ENCODE measurements at places on chromosomes 5 and 9.

DNA sequence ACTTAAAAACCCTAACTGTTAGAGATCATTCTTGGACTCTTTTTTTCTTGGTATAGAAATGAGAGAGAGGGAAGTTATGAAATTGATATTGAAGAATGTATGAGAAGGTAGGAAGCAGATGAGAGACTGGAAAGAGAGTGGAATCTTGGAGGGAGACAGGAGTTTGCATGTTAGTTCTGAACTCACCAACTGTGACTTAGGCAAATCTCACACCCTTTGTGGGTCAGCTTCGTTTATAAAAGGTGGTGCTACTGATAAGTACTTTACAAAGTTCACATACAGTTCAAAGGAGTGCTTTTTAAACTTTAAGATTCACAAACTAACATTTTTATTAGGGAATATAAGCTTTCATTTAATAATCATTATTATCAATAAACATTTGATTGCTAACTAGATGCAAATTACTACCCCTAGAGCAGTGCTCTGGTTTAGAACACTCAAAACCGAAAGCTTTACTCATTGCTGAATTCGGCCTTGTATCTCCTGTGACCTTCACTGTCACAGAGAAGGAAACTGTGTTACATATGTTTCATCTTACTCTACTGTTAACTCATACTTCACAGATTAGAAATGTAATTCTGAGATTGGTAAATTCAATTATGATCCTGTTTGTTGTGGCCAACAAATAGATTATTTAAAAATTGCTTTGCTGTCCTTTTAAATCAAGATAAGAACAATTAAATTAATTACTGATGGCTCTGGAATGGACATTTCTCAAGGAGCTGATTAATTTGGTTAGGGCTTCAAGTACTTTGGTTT lies 143.2 kb downstream of the RMI1 start:
- H3K27me3 ChIP-seq: peaks cover 4% of the 10 kb centered on the region
- no peak for DNase-seq
- H3K4me3 ChIP-seq: no peak overlapping the region
- H3K36me3 ChIP-seq: no peaks in the 10 kb centered on the region

DNA sequence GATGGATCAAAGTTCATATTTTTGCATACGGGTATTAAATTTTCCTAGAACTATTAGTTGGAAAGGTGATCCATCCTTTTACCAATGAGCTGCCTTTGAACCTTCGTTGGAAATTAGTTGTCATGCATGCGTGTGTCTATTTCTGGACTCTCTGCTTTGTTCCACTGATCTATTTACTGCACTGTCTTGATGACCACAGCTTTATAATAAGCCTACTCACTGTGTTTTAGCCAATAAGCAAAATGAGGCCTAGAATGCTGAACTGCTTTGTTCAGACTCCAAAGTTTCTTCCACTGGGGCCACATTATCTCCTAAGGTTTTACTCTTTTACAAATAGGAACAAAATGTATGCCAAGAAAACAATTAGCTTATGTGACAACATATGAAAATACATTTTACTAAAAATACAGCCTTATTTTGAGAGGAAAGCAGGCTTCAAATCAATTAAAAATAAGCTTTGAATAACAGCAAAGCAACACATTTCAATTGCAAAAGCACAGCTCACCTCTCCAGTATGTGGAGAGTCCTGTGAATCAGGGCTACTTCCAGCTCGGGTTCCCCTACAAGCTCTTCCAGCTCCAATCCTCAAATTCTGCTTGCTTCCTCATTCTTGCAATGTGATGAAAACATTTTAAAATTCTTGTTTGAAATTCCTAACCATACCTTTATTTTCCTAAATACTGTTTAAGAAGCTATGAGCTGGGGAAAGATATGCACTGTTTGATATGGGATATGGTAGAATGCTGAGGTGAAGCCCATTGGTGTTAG lies 72.0 kb downstream of the RETREG1 start:
- H3K4me3 ChIP-seq: no peak overlapping the region
- H3K27me3 ChIP-seq: no peaks in the 10 kb centered on the region
- H3K27ac ChIP-seq: no peak overlapping the region
- H3K4me1 ChIP-seq: peaks cover 15% of the 10 kb centered on the region
- DNase-seq: no peak

DNA sequence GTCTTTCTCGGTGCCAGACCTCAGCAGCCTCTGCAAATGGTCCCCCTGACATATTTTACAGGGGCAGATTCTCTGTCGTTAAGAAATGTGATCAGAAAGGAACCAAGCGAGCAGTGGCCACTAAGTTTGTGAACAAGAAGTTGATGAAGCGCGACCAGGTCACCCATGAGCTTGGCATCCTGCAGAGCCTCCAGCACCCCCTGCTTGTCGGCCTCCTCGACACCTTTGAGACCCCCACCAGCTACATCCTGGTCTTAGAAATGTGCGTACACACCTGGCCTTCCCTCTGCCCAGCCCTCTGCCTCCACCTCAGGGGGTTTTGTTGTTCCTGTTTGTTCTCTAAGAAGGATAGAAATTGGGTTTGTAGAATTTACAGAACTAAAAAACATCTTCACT lies 77.3 kb upstream of the OTULINL start:
- no peak overlapping the region for H3K27ac ChIP-seq
- H3K36me3 ChIP-seq: no peaks in the 10 kb centered on the region
- no peak for DNase-seq

DNA sequence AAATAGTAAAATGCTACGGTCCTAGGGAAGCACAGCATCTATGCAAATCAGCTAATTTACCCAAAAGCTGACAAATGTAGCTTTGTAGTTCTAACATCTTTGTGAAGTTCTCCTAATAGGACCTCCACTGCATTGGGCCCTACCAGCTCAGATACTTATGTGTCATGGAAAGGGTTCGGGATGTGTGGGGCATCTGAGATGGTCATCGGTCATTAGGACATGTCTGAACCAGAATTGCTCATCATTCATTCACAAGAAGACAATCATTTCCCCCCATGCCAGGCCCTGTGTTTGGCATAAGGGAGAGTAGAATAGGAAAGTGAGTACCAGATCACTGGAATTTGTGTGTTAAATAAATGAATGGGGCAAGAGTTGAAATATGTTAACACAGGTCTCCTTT lies 35.7 kb downstream of the PWWP2A start:
- no peaks in the 10 kb centered on the region for H3K36me3 ChIP-seq
- H3K27me3 ChIP-seq: no peaks in the 10 kb centered on the region
- DNase-seq: no peak
- no peak overlapping the region for H3K4me3 ChIP-seq
- H3K4me1 ChIP-seq: no peaks in the 10 kb centered on the region
- no peak overlapping the region for H3K27ac ChIP-seq

DNA sequence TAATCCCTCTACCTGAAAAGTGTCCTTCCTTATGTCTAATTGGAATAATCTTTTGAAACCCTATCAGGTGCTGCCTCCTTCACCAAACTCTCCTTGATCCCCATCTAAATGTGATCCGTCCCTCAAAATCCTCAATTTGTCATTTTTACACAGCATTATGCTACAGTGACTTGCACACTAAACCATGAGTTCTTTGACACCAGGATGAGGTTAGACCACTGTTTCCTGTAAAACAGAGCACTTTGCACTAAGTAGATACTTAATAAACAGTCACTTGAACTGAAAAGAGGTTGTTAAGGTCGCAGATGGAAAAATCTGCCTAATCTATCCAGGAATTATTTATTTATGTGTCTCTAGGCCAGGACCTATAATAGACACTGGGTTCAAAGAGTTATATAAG lies 44.2 kb upstream of the TLX3 start:
- H3K4me3 ChIP-seq: no peak overlapping the region
- H3K27ac ChIP-seq: peak overlapping the region; percentile 6
- peaks cover 7% of the 10 kb centered on the region for H3K4me1 ChIP-seq
- no peak for DNase-seq

- H3K27me3 ChIP-seq: no peaks in the 10 kb centered on the region
- DNase-seq: peak; percentile 28
- no peaks in the 10 kb centered on the region for H3K4me1 ChIP-seq
These were observed 166.7 kb downstream of the GAPVD1 start for GRCh38 chr9:125428060-125428901.

GRCh38 chr9:3181049-3181953 lies 337.4 kb upstream of the PUM3 start:
- peaks cover 50% of the 10 kb centered on the region for H3K27me3 ChIP-seq
- no peaks in the 10 kb centered on the region for H3K4me1 ChIP-seq
- H3K36me3 ChIP-seq: no peaks in the 10 kb centered on the region

- DNase-seq: peak; percentile 32
- H3K27ac ChIP-seq: peak overlapping the region; percentile 15
- H3K4me3 ChIP-seq: no peak overlapping the region
- H3K36me3 ChIP-seq: peaks cover 34% of the 10 kb centered on the region
These were observed 33.9 kb downstream of the DOCK2 start for GRCh38 chr5:169670769-169671525.

- H3K4me3 ChIP-seq: no peak overlapping the region
- no peak overlapping the region for H3K27ac ChIP-seq
- no peaks in the 10 kb centered on the region for H3K36me3 ChIP-seq
These were observed 1093.9 kb upstream of the CDH6 start for GRCh38 chr5:30099634-30100033.

DNA sequence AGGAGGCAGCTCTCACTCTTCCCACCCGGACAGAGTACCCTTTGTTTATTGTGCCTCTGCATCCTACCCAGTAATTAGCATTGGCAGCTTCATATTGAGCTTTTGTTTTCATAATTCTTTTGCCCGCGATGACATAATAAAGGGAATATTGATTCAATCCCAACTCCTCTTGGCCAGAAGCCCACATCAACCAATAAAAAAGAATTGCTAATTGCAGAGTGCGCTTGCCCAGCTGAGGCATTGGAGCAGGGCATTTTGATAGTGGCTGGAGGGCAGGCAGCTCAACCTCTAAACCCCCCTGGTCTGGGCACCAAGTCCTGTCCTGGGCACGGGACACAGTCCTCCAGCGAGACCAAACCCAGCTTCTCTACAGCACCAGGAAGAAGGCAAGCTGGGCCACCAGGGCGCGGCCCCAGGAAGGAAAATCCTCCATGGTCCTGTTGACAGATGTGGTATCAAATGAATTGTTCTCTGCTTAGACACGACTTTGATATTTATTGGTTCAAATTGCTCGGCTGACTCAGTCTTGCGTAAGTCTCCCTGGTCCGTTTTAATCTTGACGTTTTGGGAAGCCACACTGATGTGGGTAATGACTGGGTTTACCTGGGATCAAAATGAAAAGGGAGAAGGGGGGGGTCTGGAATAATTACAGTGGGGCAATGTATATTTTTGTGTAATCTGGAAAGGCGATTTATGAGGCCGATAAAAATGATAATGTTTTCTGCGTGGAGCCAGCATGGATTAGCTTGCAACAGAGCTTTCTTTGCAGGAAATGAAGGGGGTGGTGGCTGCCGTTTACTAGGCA lies 220.7 kb upstream of the MSX2 start:
- no peaks in the 10 kb centered on the region for H3K36me3 ChIP-seq
- H3K27ac ChIP-seq: no peak overlapping the region
- DNase-seq: no peak
- no peaks in the 10 kb centered on the region for H3K27me3 ChIP-seq
- H3K4me3 ChIP-seq: no peak overlapping the region

GRCh38 chr5:2735996-2736395 lies 15.5 kb downstream of the IRX2 start:
- H3K4me3 ChIP-seq: no peak overlapping the region
- H3K36me3 ChIP-seq: no peaks in the 10 kb centered on the region
- H3K27me3 ChIP-seq: peaks cover 15% of the 10 kb centered on the region
- no peak overlapping the region for H3K27ac ChIP-seq

- DNase-seq: no peak
- no peak overlapping the region for H3K4me3 ChIP-seq
- no peaks in the 10 kb centered on the region for H3K36me3 ChIP-seq
- H3K27me3 ChIP-seq: no peaks in the 10 kb centered on the region
- H3K27ac ChIP-seq: no peak overlapping the region
These were observed 116.0 kb upstream of the LRRTM2 start for GRCh38 chr5:138990986-138991590.

GRCh38 chr9:113570749-113571711 lies 107.5 kb downstream of the RGS3 start:
- peaks cover 2% of the 10 kb centered on the region for H3K36me3 ChIP-seq
- no peak overlapping the region for H3K27ac ChIP-seq
- H3K27me3 ChIP-seq: no peaks in the 10 kb centered on the region
- H3K4me1 ChIP-seq: peaks cover 24% of the 10 kb centered on the region

- no peak for DNase-seq
- H3K27me3 ChIP-seq: no peaks in the 10 kb centered on the region
- no peaks in the 10 kb centered on the region for H3K4me1 ChIP-seq
- no peak overlapping the region for H3K27ac ChIP-seq
- no peaks in the 10 kb centered on the region for H3K36me3 ChIP-seq
These were observed 1088.7 kb upstream of the ARRDC3 start for GRCh38 chr5:92471861-92472260.

- no peak for DNase-seq
- no peaks in the 10 kb centered on the region for H3K36me3 ChIP-seq
- H3K27me3 ChIP-seq: peaks cover 14% of the 10 kb centered on the region
- H3K27ac ChIP-seq: no peak overlapping the region
- H3K4me3 ChIP-seq: no peak overlapping the region
These were observed 41.6 kb downstream of the MAMDC2 start for GRCh38 chr9:70085241-70085640.

GRCh38 chr5:136215812-136216211 lies 22.9 kb upstream of the SMIM32 start:
- no peak overlapping the region for H3K27ac ChIP-seq
- H3K4me3 ChIP-seq: no peak overlapping the region
- DNase-seq: no peak
- H3K36me3 ChIP-seq: no peaks in the 10 kb centered on the region
- peaks cover 2% of the 10 kb centered on the region for H3K27me3 ChIP-seq

- no peak for DNase-seq
- no peak overlapping the region for H3K4me3 ChIP-seq
- peaks cover 35% of the 10 kb centered on the region for H3K36me3 ChIP-seq
- H3K27me3 ChIP-seq: no peaks in the 10 kb centered on the region
- H3K4me1 ChIP-seq: peaks cover 43% of the 10 kb centered on the region
These were observed 7.9 kb upstream of the ANKDD1B start for GRCh38 chr5:75603371-75603770.

DNA sequence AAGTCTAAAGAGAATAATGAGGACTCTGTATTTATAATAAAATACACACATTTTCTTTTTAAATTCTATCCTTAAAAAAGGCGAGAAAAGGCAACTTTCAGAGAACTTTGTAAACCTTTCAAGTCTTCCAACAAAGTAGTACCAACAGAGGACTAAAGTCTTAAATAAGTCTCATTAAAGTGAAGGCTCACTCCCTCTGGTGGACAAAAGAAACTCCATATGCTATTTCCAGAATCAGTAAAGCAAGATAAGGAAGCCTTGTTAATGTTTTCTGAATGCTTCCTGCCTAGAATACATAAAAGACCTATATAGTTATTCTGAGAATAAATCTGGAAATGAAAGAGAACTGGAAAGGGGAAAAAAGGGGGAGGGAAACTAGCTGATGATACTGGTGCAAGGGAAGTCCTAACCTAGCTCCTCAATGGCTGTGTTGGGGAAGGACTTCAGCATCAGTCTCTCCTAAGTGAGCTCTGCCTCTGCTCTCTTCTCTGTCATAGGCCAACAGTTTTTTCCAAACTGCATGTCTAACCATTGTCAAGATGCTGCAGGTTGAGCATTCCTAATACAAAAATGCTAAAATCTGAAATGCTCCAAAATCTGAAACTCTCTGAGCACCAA lies 7.2 kb downstream of the HMGCS1 start:
- H3K36me3 ChIP-seq: peaks cover 41% of the 10 kb centered on the region
- H3K4me1 ChIP-seq: peaks cover 73% of the 10 kb centered on the region
- no peaks in the 10 kb centered on the region for H3K27me3 ChIP-seq
- peak overlapping the region; percentile 2 for H3K4me3 ChIP-seq
- DNase-seq: no peak

- H3K27me3 ChIP-seq: peaks cover 28% of the 10 kb centered on the region
- H3K27ac ChIP-seq: no peak overlapping the region
- H3K4me3 ChIP-seq: no peak overlapping the region
- no peaks in the 10 kb centered on the region for H3K4me1 ChIP-seq
These were observed 19.6 kb upstream of the TOMM5 start for GRCh38 chr9:37611961-37612360.

Data from T-helper 2 cell treated with Interferon-gamma antibody and Interleukin-4, amounts not matched to agents 5 μg/mL and 100 μg/mL, for 36 hours (primary cell).